NCI-H1092 (cell line): ENCODE measurements at places on chromosomes 3 and 15.

DNA sequence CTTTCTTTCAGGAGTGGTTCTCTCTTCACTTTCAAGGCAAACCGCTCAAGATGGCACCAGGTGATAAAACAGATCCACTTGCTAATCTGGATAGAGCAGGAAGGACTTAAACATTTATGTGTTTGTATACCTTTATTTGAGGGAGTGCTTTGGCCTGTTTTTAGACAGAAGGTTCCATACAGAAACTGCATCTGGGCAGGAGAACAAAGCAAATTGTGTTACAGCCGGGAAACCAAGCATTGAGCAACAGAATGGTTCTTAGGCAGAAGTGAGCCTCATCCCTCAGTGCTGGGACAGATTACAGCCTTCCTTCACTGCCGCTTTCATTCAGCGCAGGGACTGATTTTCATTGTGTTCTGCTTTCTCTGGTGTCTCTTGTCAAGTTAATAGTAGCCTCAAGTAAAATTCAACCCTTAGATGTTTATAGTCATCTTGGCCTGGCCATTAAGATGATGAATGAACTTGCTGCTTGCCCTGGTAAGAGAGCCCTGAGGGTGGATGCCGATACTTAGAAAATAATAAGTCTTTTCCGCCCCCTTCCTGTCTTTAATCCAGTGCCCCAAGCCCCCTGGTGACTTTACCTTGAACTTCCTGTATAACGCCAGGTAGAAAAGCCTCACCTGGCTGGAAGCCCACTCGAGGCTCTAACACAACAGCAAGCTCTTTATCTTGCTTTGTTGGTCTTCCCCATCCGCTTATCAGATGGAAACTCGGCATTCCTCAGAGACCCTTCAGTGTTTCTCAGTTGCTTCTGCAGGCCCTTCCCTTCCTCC, 168.0 kb upstream of the CTDSPL start:
- DNase-seq, result no peak

GRCh38 chr3:170225166-170225565, 2.9 kb downstream of the PRKCI start:
- no peak for DNase-seq

GRCh38 chr3:134057654-134058110, 28.0 kb upstream of the SLCO2A1 start:
- DNase-seq, result no peak

GRCh38 chr15:75042730-75043508, 19.5 kb downstream of the PPCDC start:
- no peak for DNase-seq

DNA sequence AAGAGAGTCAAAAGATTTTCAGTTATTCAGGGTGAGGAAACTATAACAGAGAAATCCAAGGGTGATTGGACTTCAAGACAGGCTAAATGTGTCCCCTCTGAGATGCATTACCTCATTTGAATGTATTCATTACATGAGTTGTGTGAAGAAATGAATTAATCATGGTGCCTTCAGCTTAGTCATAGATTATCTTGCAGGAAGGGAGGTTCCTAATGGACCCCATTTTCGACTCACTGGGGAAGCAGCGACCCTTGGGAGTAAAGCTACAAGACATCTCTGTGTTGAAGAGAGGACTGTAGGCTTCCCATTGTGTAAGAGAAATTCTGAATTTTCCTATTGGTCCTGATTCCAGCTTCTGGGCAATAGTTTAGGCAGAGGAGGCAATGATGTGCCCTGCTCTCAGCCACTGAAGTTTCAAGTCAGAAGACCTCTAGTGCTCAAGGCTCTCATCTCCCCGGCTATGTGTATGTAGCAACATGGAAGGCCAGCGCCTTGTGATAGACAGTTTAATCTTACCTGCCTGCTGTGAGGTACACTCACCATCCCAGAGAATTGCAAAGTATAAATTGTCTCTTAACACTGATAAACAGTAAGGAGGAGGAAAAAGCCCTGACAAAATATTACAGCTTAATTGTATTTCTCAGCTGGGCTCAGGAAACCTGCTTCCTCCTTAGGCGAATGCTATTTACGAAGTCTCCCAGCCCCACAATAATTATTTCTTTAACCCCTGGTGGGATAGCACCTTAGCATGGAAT, 133.8 kb downstream of the PDCD6IP start:
- no peak for DNase-seq

GRCh38 chr15:77617476-77618230, 15.1 kb downstream of the LINGO1 start:
- no peak for DNase-seq

- no peak for DNase-seq
Measured at GRCh38 chr15:41983221-41983620, 10.9 kb upstream of the EHD4 start.

DNA sequence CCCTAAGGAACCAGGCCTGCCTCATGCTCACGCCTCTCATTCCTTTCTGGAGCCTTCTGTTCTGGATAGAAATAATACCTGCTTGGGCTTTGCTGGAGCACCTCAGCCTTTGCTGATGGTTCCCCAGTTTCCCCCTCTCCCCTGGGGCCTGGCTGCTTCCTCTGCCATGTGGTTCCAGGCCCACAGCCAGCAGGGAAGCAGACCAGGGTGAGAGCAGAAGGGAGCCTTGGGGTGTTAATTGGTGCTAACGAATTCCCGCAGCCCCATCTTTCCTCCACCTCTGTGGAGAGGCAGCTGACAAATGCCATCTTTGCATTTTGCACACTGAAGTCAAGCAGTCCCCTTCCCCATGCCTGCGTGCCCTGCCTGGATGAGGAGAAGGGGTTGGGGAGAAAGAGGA, 13.1 kb upstream of the CORO2B start:
- DNase-seq, result no peak

- DNase-seq, result no peak
Measured at GRCh38 chr3:114646526-114646925, 352.7 kb downstream of the TIGIT start.

DNA sequence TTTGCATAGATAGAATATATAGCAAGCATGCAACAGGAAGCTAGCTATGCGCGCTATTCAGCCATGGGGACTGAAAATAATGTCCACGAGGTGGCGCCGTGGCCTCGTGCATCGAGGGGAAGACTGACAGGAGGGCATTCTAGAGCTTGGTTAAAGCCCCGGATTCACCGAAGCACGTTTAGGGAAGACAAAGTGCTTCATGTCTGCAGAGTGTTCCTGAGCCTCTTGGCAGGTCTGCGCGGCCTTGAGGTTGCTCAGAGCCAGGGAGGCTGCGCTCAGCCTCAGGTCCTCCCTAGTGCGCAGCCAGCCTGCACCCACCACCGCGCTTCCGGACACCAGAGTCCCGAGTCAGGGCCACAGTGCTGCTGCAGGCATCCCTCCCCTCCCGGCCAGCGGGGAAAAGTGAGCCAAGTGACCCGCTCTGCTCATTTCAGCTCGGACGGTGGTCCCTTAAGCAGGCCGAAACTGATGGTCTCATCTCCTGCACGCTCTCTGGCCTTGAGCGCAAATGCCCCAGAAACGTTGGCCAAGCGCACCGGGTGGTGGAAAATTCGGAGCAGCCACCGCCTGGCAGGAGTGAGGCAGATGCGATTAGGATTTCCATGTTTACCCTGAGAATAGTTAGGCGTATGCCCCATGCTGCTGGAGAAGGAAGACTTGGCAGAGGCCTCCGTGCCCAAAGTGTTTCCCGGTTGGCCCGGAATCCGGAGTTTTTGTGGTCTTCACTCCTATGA, 24.8 kb downstream of the GABRA5 start:
- peak; percentile 61 for DNase-seq

GRCh38 chr3:56904552-56905215, 102.9 kb upstream of the ARHGEF3 start:
- DNase-seq, result no peak

DNA sequence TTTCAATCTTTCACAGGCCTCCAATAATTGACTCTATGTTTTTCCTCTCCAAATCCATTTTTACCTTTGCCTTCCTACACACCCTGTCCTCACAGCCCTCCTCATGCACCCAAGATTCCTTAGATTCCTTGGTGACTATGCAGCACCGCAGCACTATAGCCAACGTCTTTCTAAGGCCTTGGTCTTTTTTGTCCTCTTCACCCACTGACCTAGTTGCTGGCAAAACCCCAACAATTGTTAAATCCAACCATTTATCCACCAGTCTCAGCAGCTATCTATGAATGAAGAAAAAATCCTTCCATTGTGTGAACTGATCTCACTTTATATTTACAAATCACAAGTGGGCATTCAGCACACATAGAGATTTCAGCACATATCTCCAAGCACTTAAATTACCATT, 203.9 kb downstream of the VGLL3 start:
- no peak for DNase-seq

GRCh38 chr3:86653661-86654205, 337.2 kb downstream of the VGLL3 start:
- no peak for DNase-seq

- DNase-seq, result no peak
Measured at GRCh38 chr3:89783341-89783927, 676.0 kb downstream of the EPHA3 start.

- DNase-seq, result no peak
Measured at GRCh38 chr3:120423432-120423831, 27.4 kb downstream of the FSTL1 start.

- DNase-seq, result no peak
Measured at GRCh38 chr3:111850537-111850936, 8.5 kb upstream of the PHLDB2 start.

- no peak for DNase-seq
Measured at GRCh38 chr3:160355826-160356225, 43.2 kb downstream of the IFT80 start.

DNA sequence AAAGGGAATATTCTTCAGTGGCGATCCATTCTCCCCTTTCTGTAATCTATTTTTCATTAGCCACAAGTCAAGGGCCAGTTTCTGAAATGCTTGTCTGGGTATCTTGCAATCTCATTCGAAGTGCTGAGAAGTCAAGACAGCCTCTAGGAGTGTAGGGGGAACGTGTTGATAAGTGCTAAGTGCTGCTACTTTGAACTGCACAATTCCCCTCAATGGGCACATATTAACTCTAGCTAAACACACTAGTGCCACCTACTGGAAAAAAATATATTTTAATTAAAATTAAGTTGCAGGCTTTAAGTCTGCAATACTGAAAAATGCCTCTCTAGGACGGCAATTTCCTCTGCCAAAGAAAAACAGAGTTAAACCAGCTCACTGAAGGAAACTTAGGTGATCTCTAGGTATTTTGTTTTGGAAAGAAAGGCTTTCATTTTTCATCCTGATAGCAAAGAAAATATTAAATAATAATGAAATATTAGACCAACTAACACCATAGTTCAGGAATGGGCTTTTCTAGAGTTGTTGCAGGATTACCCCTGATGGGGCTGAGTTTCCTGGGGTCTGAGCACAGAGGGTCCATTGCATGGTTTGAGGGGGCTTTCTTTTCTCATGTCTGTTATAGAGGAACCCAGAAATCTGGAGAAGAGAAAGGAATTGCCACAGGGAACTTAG, 181.9 kb upstream of the KBTBD8 start:
- DNase-seq, result peak; percentile 3

GRCh38 chr3:22994781-22995180, 208.3 kb upstream of the UBE2E2 start:
- no peak for DNase-seq

GRCh38 chr3:141722081-141722480, 16.0 kb upstream of the RNF7 start:
- DNase-seq, result no peak

DNA sequence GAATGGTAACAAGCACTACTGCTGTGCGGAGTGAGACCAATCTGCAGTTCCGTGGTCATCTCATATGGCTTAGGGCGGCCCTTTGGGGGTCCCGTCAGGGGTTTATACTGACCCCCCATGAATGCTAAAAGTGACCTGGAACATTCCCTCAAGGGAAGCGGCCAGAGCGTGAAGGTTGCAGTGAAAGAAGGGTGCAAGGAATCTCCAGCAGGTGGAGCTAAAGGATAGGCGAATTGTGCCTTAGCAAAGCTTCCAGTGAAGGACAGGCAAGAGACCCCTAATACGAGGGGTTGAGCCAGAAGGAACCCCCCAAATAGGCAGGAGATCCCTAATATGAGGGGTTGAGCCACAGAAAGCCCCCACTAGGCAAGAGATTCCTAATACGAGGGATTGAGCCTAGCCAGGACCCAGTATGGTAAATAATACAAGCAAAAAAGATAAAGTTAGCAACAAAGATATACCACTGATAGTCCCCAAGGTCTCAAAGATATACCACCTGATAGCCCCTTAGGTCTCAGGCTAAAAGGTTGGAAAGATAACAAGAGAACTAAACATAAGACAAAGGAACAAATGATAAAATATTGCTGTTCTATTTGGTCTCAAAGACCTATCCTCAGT, 32.8 kb downstream of the ZNF589 start:
- DNase-seq, result peak; percentile 63

GRCh38 chr3:14597266-14597665, 54.3 kb upstream of the CCDC174 start:
- DNase-seq, result no peak

GRCh38 chr3:62586356-62586755, 213.0 kb upstream of the FEZF2 start:
- DNase-seq, result no peak

DNA sequence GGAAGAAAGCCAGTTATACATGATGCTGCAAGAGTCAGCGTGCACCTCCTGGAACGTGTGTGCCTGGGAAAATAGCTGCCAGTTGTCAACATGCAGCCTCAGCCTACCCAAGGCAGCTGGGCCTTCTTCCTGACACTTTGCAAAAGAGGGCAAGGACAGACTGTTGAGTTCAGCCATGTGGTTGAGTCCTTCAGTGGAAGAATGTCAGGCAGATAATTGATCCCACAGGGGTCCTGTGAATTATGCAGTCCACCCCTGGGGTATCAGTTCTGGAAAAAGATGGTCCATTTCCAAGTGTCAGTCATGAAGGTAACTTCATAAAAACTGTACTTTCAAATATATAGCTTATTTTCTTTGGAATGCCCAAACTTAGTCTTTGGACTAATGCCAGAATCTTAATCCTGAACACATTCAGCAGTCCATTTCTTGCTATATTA, 79.6 kb downstream of the ARNT2 start:
- DNase-seq, result no peak

GRCh38 chr3:107401301-107401700, 24.1 kb downstream of the CCDC54 start:
- no peak for DNase-seq

DNA sequence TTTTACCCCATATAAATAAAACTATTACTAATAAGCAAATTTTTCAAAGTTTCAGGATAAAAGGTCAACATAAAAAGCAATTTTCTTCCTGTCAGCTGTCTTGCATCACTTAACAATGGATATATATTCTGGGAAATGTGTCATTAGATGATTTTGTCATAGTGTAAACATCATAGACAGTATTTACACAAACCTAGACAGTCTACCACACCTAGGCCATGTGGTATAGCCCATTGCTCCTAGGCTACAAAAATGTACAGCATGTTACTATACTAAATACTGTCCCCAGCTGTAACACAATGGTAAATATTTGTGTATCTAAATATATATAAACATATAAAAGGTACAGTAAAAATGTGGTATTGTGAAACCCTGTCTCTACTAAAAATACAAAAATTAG, 156.7 kb downstream of the ANO10 start:
- no peak for DNase-seq

GRCh38 chr3:97684490-97684889, 80.1 kb upstream of the ARL6 start:
- DNase-seq, result no peak

DNA sequence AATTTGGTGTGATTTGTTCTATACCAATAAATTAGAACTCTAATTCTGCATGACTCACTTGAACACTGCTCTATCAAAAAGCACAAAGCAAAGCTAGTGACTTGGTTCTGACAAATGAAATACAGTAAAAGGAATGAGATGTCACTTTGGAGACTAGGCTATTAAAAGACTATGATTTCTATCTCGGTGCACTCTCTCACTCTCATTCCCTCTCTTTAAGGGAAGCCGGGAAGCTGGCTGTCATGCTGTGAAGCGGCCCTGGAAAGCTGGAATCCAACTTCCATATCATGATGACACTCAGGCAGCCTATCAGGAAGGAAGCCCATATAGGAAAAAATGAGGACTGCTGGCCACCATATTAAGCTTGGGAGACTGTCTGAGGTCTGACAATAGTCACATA, 590.1 kb upstream of the CBLB start:
- no peak for DNase-seq
